Vagina (tissue), 2 donors: ENCODE measurements at places on chromosomes 13 and 19.

GRCh38 chr13:111909971-111910671 is 156.8 kb upstream of the SOX1 start:
- DNase-seq = peak; percentile 69

- no peak for DNase-seq
Measured at GRCh38 chr19:51433043-51433442, 15.6 kb upstream of the SIGLEC10 start.

DNA sequence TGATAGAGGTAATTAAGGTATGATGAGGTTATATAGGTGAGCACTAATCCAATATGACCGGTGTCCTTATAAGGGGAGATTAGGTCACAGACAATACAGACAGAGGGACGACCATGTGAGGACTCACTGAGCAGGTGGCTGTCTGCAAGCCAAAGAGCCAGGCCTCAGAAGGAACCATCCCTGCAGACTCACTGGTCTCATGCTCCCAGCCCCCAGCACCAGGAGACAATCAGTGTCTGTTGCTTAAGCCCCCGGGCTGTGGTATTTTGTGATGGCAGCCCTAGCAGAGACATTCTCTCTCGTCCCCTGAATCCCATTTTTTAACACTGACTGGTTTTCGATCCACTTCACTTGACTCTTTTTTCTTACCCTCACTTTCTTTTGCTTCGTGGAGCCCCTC is 51.9 kb upstream of the PABPC3 start:
- no peak for DNase-seq

GRCh38 chr19:1261798-1262622 is 7.1 kb upstream of the CIRBP start:
- DNase-seq = no peak

DNA sequence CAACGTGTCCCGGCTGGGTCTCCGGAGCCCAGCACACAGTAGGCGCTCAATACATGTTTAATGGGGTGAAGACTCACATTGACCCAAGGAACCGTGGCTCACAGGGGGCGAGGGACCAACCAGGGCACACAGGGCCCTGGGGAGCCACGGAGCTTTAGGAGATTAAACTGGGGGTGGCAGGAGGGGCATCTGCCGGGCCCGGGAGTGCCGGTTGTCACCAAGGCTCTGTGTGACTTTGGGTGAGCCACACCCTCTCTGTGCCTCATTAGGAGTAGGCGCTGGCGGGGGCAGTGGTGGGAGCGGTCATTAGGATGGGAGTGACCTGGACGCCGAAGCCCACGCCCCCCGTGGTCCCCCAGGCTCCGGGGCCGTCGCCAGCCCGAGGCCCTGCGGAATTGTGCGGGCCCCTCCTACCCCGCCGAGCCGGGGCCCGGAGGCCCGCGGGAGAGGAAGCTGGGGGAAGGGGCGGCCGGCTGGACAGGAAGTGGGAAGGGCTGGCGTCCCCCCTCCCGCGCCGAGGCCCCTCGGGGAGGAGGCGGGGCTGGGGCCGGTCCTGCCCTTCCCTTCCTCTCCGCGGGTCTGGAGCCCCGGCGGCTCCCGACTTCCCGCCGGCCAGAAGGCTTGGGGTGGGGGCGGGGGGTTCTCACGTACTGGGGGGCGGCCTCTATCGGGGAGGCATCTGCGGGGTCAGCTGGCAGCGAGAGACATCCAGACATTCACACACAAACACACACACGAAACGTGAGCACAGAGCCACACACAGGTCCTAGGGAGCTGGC is 1.8 kb upstream of the SSBP4 start:
- DNase-seq = no peak

GRCh38 chr13:30882026-30882850 is 23.8 kb upstream of the MEDAG start:
- peak; percentile 60 for DNase-seq

- DNase-seq = no peak
Measured at GRCh38 chr19:40274585-40275544, 10.3 kb downstream of the AKT2 start.

DNA sequence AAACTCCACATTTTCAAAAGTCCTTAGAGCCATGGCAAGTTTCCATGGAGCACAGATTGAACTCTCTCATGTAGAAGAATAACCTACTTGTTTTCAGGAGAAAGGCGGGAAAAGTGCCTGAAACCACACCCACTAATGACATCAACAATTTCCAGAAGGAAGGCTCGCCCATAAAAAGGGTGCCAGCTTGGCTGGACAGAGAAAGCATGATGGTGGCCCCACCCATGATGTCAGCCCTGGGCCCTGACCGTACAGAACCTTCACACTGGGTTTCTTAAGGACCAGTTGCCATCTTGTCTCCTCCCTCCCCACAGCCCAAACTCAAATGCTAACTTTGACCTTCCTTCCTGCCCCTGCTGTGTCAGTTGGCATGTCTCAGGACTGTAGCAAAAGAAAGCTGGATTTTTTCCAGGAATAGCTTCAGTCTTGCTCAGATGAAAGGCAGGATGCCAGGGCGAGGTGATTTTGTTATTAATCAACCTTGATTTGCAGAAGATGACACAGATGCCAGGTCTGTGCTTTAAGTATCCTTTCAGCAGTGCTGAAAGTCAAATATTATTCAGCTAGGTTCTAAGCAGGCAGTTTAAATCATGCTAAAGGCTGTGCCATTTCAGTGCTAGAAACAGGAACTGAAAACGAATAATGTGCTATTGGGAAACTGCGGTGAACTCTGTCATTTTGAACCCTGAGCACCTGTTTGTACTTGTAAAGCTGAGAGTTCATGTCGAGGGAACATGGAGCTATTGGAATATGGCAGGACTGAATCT is 89.5 kb upstream of the RFC3 start:
- no peak for DNase-seq

DNA sequence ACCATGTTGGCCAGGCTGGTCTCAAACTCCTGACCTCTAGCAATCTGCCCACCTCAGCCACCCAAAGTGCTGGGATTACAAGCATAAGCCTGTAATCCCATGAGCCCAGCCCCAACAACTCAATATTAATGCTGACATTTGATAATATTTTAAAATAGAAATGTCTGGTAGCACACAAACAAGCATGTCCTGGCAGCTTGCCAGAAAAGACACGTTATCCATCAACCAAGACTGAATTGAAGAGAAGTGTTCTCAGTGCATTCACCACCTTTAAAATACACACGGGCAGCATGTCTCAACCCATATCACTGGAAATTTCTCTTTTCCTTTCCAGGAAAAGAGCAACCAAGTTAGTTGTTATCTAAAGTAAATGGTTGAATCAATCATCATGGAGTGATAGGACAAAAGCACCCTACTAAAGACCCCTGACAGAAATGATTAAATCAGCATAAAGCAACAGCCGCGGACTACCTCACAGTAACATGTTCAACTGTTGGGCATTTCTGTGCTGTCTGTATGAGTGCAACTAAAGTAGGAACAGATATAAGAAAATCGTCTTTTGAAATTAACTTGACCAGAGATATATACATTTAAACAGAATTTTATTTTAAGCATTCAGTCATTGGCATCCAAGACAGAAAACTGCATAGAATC is 25.0 kb downstream of the LHFPL6 start:
- DNase-seq = no peak

DNA sequence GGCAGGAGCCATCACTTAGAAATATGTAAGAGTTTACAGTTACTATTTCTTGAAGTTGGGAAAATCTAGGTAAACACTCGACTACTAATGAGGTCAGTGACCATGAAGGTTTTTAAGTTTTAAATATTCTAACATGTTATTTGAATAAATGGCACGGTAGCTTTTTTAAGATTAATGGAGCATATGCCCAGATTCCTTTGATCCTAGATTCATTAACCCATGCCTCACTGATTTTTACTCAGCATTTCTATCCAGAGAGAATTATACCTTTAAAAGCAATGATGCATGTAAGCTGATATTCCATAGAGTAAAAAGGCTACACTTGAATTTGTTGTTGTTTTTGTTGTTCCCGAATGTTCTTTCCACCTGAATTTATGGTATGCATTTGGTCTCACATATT is 541.4 kb downstream of the DACH1 start:
- DNase-seq = no peak

- DNase-seq = no peak
Measured at GRCh38 chr13:114320065-114320464, 5.8 kb downstream of the CHAMP1 start.

DNA sequence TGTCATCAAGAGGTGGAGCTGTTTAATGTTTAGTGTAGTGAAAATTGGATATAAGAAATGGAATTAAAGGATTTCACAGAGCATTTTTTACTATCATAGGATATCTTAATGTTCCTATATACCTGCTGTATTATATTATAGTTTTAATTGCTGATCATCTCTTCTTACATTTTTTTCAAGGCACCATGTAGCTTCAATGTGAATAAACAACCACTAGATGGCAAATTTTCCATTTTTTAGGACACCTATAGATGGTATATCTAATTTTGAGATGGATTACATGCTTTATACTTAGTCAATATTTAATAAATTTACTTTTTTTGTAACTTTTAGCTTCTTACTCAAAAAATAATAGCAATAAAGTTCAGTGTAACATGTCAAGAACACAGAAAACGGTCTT is 9.0 kb upstream of the ATXN8OS start:
- no peak for DNase-seq

DNA sequence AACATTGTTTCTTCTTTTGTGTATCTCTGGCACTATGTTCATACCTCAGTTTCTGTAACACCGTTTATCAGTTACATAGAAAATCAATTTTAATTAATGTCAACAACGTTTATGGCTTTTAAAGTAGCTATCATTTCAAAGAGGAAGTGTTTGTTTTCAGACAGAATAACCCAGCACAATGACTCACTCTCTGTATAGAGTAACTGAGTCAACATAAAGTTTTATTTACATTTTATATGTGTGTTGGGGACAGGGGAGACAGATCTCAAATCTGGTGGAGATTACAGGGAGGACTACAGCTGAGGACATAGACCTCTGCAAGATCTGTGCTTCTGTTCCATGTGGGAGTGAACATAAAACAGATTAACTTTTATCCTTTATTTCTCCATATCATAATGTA is 2590.1 kb downstream of the PCDH9 start:
- DNase-seq = no peak

DNA sequence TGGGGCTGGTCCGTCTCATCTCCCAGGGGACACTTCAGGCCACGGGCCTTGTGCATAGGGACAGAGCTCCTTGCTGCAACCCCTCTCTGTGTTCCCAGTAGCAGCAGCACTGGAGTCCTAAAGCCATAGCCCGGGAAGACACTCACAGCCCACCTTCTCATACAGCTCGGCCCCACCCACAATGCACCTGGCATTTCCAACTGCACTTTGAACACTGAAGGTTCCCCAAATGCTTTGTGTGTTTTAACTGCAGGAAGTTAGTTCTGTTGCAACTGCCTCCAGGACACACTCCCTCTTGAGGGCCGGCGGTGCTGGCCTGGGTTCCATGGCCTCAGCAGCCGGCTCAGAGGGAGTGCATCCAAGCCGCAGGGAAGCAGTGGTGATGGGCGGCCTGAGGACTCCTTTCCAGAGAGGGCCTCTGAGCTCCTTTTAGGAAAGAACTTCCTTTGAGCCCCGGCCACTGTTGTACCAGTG is 22.7 kb upstream of the TMEM255B start:
- no peak for DNase-seq

- DNase-seq = no peak
Measured at GRCh38 chr19:45103156-45103507, 10.2 kb downstream of the PPP1R37 start.

DNA sequence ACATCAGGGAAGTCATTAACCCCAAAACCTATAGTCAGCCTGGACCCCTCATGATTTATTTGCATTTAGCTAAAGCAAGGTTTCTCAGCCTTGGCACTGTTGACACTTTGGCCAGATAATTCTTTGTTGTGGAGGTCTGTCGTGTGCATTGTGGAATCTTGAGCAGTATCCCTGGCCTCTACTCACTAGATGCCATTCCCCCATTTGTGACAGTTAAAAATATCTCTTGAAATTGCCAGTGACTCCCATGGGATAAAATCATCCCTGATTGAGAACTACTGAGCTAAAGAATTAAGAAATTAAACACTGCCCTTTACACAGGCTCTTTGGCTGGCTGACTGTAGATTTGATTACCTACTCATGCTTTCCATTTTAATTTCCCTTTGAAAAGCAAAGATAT is 102.7 kb downstream of the LMO7 start:
- DNase-seq = no peak

DNA sequence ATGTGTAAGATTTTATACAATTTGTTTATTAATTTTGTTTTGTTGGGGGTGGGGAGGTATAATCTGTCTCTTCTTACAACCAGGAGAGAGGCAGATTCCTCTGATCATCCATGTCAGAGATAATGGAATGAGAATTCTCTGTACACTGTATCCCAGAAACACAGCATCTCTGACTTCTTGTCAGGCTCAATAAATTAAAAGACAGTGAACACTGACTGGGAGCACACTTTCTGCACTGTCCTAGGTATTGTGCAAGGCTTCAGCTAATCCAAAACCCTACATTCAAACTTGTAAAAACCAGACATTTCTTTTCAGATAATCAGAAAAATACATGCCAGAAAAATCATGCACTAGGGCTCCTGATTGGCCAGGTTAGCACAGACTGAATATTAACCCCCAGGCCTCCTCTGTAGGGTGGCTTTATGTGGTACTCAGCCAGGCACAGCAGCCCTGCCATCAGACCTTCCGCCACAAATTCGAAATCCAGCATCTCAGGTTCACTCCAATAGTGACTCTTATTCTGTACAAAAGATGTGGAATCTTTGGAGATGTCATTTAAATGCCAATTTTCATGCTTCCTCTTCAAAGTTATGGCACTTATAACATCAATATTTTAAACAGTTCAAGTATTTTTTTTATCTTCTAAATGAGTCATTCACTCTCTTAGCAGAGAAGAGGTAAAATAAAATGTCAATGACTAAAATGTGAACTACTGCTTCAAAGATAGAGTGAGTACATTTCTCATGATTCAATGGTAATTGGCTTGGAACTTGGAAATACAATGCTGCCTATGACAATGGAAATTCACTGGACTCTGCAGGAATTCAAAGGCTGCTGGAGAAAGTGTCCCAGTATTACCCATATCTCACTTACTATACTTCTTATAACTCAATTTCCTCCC is 211.5 kb downstream of the KLF12 start:
- no peak for DNase-seq

GRCh38 chr19:55305983-55306562 is 19.1 kb downstream of the TMEM150B start:
- DNase-seq = no peak

GRCh38 chr13:25753976-25754375 is 297.8 kb downstream of the SHISA2 start:
- DNase-seq = no peak

GRCh38 chr13:62040806-62041205 is 625.2 kb upstream of the PCDH20 start:
- DNase-seq = no peak
